ENCODE measurements at places on chromosomes 3 and 15.

- no peak for DNase-seq
Measured at GRCh38 chr15:99467853-99468464, 97.8 kb upstream of the MEF2A start.

DNA sequence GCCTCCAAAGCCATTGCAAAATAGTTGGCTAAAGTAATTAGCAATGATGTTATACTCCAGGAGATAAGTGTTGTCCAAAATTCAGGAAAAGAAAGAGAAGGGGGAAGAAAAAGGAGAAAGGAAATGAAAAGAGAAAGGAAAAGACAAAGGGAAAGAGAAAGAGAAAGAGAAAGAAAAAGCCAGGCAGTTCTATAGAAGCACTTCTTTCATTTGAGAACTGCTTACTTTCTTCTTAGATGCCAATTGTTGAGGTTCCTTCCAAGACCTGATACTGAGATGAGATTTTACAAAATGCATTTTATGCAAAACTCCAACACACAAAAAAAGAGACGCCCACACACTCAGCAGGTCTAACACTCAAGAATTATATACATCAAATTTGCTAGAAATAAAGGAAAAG, 298.4 kb downstream of the KCNH8 start:
- DNase-seq, result no peak

GRCh38 chr3:78221300-78221699, 1181.4 kb downstream of the ROBO2 start:
- no peak for DNase-seq

- peak; percentile 37 for DNase-seq
Measured at GRCh38 chr3:180680097-180680430, 775 bp upstream of the CCDC39 start.

Data from hypothalamus (tissue), 51 donors.